AG10803 (cell line): ENCODE measurements at places on chromosomes 13 and 19.

DNA sequence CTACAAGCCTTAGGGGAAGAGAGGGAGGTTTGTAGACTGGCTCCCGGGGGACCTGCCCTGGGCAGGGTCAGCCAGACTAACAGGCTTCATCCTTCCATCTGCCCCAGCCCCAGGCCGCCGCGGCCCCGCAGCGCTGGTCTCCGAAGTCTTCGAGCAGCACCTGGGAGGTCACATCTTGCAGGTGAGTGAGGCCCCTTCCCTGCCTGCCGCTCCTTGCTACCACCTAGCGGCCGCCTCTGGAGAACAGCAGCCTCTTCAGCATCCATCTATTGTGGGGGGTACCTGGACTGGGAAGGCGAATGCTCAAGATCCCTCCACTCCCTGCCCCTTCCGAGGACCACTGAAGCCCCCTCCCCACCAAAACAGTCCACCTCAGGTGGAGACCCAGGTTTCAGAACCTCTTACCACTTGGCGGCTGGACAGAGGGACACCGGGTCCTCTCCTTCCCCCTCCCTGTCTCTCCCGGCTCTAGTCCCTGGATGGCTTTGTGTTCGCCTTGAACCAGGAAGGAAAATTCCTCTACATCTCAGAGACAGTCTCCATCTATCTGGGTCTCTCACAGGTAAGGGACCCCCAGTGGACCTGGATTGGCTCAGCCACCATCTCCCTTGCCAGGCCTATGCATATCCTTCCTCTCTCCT, 12.7 kb downstream of the NPAS1 start:
- no peak for DNase-seq

DNA sequence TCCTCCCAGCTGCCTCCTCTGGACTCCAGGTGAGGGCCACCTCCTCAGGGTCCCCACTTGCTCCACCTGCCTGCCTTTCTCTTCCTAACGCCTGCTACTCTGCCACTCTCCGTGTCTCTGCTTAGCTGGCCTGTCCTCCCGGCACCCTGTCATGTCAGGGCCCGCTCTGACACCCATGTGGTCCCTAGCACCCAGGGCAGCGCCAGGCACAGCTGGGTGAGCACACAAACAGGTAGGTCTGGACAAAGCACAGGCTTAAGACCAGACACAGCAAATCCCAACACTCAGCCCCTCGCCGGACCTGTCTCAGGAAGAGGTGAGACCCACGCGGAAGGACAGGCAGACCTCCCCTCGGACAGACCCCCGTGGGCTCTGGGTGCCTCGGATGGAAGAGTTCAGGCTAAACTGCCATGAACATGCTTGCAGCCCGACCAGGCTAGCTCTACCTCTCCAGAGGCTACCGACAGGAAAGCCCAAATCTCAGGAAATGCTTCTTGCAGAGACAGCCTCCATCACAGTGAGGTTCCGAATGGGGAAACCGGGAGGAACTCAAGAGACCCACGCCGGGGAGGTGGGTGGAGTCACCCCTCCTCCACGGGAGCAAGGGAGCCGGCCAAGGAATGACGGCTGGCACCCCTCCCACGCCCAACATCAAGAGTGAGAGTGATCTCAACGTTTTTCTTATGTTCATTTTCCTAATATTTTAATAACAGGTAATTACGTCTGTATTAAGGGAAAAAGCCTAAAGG, 12.5 kb downstream of the ZNF787 start:
- peak; percentile 45 for DNase-seq

- peak; percentile 89 for DNase-seq
These were observed 182.0 kb upstream of the SERP2 start for GRCh38 chr13:44191504-44192171.

DNA sequence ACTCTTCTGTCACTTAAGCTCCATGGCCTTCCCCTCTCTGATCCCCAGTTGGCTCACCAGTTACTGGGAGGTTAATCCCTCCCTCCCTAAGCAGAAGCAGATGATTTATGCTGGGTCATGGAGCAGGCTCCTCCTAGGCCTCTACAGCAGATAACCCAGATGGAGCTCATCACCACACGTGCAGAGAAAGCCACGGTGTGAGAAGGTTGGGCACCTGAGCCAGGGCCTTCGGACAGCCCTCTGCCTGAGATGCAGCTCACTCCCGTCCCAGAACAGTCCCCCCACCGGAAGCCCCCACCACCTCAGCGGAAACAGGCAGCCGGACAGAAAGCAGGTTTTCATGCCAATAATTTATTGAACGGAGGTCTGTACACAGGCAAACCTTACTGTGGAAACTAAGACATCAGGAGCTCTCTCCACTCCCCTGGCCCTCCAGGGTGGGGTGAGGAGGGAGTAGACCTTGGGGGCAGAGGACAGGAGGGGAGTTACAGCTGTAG, 9.8 kb downstream of the ZNF526 start:
- DNase-seq, result peak; percentile 38

DNA sequence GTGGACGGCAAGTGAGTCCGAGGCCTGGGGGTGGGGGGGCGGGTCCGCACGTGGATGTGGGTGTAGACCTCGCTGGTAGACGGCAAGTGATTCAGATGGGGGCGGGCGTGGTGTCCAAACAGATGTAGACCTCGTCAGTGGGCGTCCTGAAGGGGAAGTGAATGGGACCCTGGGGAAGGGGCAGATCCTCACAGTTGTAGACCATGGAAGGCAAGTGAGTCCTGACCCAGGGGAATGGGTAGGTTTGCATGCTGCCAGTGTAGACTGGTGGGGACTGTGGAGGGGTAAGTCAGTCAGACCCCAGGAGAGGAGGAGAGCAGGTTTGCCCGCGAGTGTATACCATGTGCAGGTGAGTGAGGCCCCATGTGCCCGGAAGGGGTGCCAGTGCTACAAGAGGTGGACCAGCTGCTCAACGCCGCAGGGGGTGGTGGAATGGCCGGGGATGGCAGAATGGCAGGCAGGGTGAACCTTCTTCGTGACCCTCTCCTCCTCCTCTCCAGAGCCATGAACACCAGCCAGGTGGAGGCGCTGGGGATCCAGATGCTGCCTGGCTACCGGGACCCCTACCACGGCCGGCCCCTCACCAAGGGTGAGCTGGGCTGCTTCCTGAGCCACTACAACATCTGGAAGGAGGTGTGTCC, 22.1 kb downstream of the COLGALT1 start:
- no peak for DNase-seq

GRCh38 chr13:41345165-41345913, 34.3 kb downstream of the NAA16 start:
- DNase-seq, result no peak

GRCh38 chr13:80555796-80556678, 215.1 kb upstream of the SPRY2 start:
- DNase-seq, result no peak

GRCh38 chr13:94154367-94154766, 325.1 kb downstream of the DCT start:
- DNase-seq, result peak; percentile 81

DNA sequence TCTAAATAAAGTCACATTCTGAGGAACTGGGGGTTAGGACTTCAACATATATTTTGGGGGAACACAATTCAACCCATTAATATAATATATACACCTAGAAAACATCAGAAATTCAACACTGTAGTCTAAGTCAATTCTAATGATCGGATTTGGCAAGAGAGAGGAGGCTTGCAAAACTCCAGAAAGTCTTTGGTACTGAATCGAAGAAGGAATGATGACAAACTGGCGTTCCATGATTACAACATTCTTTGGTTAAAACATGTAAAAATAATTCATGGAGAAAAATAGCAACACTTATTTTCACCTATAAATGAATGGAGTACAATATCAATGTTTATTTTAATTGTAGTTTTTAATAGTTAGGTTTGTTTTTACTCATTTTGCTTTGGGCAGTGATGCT, 62.4 kb downstream of the MBNL2 start:
- peak; percentile 77 for DNase-seq

GRCh38 chr13:79492313-79492798, 11.4 kb downstream of the NDFIP2 start:
- no peak for DNase-seq

- DNase-seq, result no peak
These were observed 15.2 kb upstream of the TSC22D1 start for GRCh38 chr13:44591316-44591715.

DNA sequence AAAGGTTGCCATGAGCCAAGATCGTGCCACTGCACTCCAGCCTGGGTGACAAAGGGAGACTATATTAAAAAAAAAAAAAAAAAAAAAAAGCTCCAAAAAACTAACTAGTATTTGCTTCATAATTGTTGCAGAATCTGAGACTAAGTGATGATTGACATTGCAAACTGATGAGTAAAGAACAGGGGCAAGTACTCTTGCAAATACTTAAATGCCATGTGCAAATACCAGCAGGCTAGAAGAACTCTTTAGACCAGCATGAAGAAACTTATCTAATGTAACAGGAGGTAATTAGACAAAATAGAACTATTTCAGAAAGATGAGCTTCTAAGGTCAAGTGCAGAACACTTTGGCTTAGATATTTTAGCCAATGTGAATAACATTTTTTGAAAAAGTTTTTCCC, 1368.1 kb downstream of the EFNB2 start:
- no peak for DNase-seq

DNA sequence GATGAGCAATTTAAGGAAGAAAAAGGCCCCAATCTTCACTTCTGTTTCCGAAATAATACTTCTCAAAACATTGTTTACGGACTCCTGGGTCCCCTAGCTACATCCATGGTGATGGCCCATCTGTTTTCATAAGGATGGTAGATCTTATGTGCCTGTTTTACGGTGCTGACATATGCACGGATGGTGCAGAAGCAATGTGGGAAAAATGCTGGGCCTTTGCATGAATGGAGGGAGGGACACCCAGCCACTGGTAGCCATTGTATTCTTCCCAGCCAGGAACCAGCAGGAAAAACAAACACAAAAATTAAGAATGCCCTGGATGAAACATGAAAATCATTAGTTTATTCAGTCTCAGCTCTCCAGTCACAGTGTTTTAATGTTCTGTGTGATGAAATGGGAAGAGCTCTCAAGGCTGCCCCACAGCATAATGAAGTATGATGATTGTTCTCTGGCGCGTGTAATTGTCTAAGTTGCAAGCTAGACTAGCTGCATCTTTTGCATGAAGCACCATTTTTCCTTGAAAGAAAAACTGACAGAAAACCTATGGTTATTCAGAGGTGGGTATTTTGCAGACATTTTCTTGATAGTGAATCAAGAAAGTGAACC, 1201.1 kb upstream of the SLC10A2 start:
- no peak for DNase-seq

DNA sequence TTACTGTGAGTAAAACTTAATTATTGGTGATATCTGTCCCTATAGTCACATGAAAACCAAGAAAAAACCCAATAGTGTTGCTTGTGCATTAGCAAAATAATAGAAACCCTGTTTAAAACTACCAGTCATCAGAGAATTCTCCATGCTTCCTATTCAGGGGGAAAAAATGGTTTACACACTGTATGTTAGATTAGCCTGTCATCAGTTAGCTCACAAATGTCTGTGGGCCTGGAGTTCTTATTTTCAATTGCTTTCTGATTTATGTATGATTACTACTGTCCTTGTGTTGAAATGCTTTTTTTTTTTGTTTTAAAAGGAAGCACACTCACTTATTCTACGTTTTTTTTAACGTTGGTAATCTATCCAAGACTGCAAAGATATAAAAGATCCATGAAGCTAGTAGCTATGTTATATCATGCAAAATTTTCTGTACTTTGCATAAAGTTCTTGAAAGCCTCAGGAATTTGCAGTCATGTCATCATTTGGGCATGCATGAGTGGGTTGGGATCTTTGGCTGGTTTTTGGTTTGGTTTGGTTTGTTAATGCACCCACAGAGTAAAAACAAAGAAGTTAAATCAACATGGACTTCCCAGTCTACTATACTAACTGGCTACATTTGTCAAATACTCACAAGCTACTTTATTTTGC, 25.9 kb downstream of the RXFP2 start:
- peak; percentile 92 for DNase-seq

DNA sequence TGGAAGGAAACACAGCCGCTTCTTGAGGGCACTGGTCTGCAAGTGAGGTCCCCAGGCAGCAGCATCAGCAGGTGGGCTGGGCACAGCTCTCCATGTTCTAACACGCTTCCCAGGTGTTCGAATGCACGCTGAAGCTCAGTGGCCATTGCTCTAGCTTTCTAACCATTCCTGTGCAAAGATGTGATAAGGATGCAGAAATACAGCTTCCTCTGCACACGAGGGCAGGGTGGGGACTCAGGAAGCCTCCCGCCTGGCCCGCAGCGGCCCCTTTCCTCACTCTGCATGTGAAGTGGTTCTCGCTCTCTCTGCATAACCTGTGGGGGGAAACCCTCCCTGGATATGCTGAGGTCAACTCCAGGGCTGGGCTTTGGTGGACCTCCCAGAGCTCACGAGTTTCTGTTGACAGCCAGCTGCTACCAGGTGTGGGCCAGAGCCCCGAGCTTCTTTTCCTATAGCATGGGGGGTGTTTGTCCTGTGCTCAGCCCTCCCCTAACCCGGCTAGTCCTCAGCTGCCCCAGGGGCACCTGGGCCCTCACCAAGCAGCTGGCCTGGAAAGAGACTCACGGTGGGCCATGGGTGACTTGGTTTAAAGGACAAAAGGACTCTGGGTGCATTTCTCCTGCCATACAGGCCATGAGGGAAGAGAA, 168.2 kb downstream of the TEX29 start:
- DNase-seq, result no peak

DNA sequence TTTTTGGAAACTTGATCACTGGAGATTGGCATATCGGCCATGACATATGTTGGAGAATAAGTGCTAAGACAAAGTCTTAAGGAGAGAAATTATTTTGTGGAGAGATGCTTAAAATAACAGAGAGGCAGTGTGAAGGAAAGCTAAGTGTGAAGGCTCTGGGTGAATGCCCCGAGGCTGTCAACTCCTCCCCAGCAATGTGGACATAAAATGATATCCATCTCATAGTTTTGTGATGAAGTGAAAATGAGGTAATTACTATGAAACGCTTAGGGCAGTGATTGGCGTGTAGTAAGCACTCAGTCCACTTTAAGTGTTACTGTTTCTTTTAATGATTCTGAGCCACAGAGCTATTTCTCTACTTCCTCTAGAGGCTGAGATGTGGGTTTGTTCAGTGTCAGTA, 195.8 kb upstream of the KLF12 start:
- no peak for DNase-seq

DNA sequence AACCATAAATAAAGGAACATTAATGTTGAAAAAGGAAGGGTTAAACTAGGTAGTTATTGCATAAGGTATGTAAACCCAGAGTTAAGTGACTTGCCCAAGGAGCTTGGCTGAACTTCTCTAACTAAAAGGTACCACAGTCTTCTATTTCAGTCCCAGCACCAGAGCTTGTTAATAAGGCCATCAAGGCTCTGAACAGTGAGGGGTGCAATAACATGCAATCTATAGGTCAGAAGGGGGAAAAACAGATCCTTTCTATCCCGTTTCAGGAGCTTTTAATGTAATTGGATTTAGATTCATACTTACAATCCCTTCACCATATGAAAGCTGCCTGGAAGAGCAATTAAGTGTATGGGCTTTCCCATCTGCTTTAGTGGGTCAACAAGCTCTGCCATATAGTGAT, 441.5 kb upstream of the SPRY2 start:
- no peak for DNase-seq

- DNase-seq, result no peak
These were observed 29.0 kb upstream of the MIER2 start for GRCh38 chr19:373391-374182.

DNA sequence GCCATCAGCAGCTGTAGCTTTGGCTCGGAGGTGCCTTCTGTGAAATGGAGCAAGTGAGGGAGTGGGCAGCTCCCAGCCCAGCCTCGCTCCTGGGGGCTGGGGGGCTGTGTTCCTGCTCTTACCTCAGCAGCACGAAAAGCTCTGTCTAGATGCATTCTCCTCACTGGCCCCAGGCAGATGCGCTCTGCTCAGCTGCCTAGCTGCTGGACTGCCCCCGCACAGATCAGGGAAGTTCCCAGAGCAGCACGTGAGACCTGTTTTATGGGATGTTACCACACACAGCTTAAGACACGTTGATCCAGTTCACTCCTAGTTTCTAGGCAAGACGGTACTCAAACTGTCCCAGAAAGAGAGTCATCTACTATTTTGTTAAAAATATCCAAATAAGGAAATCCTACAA, 13.6 kb downstream of the LCP1 start:
- no peak for DNase-seq
